ENCODE measurements at places on chromosomes 4 and X. TPM values are rescaled to one million over a fixed set of nuclear protein-coding genes. Genes with fewer than 3 reads are reported as not detected.

DNA sequence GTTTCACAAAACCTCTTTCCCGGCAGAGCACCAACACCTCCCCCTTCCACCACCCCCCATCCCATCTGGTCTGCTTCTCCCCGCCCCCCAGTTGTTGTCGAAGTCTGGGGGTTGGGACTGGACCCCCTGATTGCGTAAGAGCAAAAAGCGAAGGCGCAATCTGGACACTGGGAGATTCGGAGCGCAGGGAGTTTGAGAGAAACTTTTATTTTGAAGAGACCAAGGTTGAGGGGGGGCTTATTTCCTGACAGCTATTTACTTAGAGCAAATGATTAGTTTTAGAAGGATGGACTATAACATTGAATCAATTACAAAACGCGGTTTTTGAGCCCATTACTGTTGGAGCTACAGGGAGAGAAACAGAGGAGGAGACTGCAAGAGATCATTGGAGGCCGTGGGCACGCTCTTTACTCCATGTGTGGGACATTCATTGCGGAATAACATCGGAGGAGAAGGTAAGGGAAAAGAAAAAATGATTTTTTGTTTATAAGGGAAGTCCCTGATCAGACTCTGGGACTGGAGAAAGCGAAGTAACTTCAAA, at the start of gene PDGFRA:
PDGFRA (plus strand) TSS at position 333 of the 541 bp plus-strand sequence. CDS start 29,476 bp downstream, outside the sequence.
- DNase-seq, result peak; percentile 61
- no peaks in the 10 kb centered on the region for H3K27me3 ChIP-seq
- H3K36me3 ChIP-seq, result no peaks in the 10 kb centered on the region
- H3K4me1 ChIP-seq, result no peaks in the 10 kb centered on the region

- no peaks in the 10 kb centered on the region for H3K4me1 ChIP-seq
- H3K27me3 ChIP-seq, result no peaks in the 10 kb centered on the region
- peak; percentile 2 for DNase-seq
- no peaks in the 10 kb centered on the region for H3K36me3 ChIP-seq
- H3K4me3 ChIP-seq, result no peak overlapping the region
Observed at GRCh38 chr4:3257556-3258482, 8.9 kb downstream of the MSANTD1 start.

DNA sequence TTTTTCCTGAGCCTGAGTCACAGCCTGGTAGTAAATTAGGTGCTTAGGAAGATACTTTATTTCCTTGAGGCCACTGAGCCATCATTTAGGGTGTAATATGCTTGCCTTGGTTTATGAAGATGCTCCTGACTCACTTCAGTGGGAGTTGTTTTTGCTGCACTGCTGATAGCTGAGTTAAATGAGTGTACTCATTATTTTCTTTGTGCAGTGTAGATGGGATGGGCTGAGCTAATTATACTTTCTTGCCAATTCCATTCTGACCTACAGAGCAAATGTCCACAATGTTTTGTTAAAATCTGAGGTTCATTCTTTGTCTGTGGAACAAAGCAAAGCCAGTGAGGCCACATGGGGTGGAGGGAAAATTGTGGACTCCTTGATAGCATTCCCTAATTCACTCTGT, 60.0 kb downstream of the FGF13 start:
- no peak overlapping the region for H3K27ac ChIP-seq
- H3K36me3 ChIP-seq, result no peaks in the 10 kb centered on the region
- DNase-seq, result no peak
- H3K4me1 ChIP-seq, result no peaks in the 10 kb centered on the region

GRCh38 chr4:8859550-8860095, 12.0 kb downstream of the HMX1 start:
- no peak for DNase-seq
- H3K27me3 ChIP-seq, result peaks cover 22% of the 10 kb centered on the region
- no peak overlapping the region for H3K27ac ChIP-seq
- no peak overlapping the region for H3K4me3 ChIP-seq
- H3K4me1 ChIP-seq, result no peaks in the 10 kb centered on the region
- H3K36me3 ChIP-seq, result no peaks in the 10 kb centered on the region

GRCh38 chr4:177222781-177223180, 86.9 kb upstream of the NEIL3 start:
- no peak overlapping the region for H3K27ac ChIP-seq
- H3K4me3 ChIP-seq, result no peak overlapping the region
- H3K36me3 ChIP-seq, result no peaks in the 10 kb centered on the region
- H3K27me3 ChIP-seq, result no peaks in the 10 kb centered on the region
- no peaks in the 10 kb centered on the region for H3K4me1 ChIP-seq
- DNase-seq, result no peak

- 0 out of 2 replicates have a peak, but pooled peaks cover 2% of the 10 kb centered on the region for H3K4me1 ChIP-seq
- no peaks in the 10 kb centered on the region for H3K27me3 ChIP-seq
- H3K36me3 ChIP-seq, result no peaks in the 10 kb centered on the region
- H3K27ac ChIP-seq, result peak within 1 kb of the TSS; percentile 41
- peak; percentile 94 for DNase-seq
- peak within 1 kb of the TSS; percentile 64 for H3K4me3 ChIP-seq
Observed at GRCh38 chr4:117084866-117085701, at the start of gene TRAM1L1. TSS of gene TRAM1L1 (minus strand) at chr4:117085576. CDS start at chr4:117085393, 183 bp downstream.

DNA sequence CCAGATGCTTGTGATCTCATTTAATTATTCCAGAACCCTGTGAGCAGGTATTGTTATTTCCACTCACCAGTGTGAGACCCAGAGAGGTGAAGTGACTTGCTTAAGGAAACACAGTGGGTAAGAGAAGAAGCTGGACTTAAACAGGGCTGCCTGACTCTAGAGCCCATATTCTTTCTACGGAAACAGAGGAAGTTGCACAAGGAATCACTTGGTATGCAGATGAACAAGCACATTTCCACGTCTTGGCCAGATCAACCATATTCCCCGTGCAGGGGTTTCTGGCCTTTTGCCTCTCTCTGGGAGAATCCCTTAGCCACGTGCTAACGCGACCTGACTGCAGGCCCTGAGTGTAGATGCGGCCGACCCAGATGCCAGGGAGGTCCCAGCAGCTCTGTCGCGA, 195.5 kb upstream of the ATP6AP2 start:
- H3K4me1 ChIP-seq, result no peaks in the 10 kb centered on the region
- H3K4me3 ChIP-seq, result no peak overlapping the region
- no peak for DNase-seq

DNA sequence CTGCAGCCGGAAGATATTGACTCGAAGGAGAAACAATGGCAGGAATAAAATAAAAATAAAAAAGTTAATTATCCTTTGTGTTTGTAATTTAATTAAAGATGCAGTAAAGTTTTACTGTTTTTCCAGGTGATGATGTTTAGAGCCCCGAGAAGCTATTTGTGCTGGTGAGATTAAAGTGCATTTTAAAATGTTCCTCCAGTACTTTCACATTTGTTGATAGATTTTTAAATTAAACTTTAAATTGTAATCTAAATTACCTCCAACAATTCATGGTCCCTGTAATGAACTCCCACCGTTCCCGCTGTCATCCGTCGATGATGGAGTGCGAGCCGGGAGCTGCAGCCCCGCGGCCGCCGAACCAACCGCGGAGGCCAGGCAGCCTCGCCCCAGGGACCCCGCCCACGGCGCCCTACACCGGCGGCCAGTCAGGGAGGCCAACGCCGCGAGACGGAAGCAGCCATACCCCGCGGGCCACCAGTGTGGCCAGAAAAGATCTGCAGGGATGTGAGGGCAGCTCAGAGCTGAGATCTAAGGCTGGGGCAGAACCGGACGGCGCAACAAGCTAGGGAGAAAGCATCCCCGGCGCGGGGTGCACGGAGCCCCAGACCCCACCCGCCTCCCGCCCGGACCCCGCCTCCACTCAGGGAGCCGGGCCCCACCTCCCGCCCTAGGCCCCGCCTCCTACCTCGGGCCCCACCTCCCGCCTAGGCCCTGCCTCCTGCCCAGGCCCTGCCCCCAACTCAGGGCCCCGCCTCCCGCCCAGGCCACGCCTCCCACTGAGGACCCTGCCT, 104.0 kb downstream of the FAM53A start:
- peak overlapping the region; percentile 51 for H3K4me3 ChIP-seq
- no peaks in the 10 kb centered on the region for H3K27me3 ChIP-seq
- no peak overlapping the region for H3K27ac ChIP-seq
- H3K4me1 ChIP-seq, result no peaks in the 10 kb centered on the region
- no peaks in the 10 kb centered on the region for H3K36me3 ChIP-seq

- 0 out of 2 replicates have a peak, but pooled peaks cover 2% of the 10 kb centered on the region for H3K36me3 ChIP-seq
- DNase-seq, result no peak
- no peak overlapping the region for H3K27ac ChIP-seq
- H3K4me3 ChIP-seq, result no peak overlapping the region
Observed at GRCh38 chr4:105843941-105844340, 51.3 kb upstream of the NPNT start.

DNA sequence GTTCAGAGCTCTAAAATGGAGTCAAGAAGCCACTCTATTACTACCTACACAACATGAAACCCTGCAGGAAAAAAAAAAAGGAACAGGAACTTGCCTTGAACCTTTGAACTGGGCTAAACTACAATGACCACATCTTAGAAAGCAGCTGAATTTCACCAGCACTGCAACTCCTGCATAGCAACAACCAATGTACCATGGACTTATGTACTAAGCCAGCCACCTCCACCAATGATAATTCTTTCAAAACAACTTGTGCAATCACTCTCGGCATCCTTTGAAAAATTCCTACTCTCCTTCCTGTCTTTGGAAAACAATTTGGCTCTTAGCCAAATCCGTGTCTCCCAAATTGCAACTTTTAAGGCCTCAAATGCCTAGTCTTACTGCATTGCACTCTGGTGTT, 26.8 kb upstream of the FMR1 start:
- H3K27me3 ChIP-seq, result no peaks in the 10 kb centered on the region
- no peaks in the 10 kb centered on the region for H3K4me1 ChIP-seq
- H3K4me3 ChIP-seq, result no peak overlapping the region
- H3K27ac ChIP-seq, result no peak overlapping the region
- no peaks in the 10 kb centered on the region for H3K36me3 ChIP-seq

- no peaks in the 10 kb centered on the region for H3K27me3 ChIP-seq
- no peak overlapping the region for H3K4me3 ChIP-seq
- 0 out of 2 replicates have a peak, but pooled peaks cover 2% of the 10 kb centered on the region for H3K4me1 ChIP-seq
Observed at GRCh38 chr4:113682730-113683537, 78.6 kb downstream of the CAMK2D start.

- H3K4me3 ChIP-seq, result peak overlapping the region; percentile 40
- no peak for DNase-seq
- H3K36me3 ChIP-seq, result no peaks in the 10 kb centered on the region
- peaks cover 61% of the 10 kb centered on the region for H3K4me1 ChIP-seq
Observed at GRCh38 chr4:76585897-76586360, 150.9 kb downstream of the SHROOM3 start.

GRCh38 chr4:31370866-31371465, 650.8 kb downstream of the PCDH7 start:
- no peaks in the 10 kb centered on the region for H3K4me1 ChIP-seq
- H3K27ac ChIP-seq, result no peak overlapping the region
- DNase-seq, result peak; percentile 86
- no peaks in the 10 kb centered on the region for H3K36me3 ChIP-seq
- no peak overlapping the region for H3K4me3 ChIP-seq
- no peaks in the 10 kb centered on the region for H3K27me3 ChIP-seq

- no peak for DNase-seq
- peaks cover 5% of the 10 kb centered on the region for H3K27me3 ChIP-seq
- H3K27ac ChIP-seq, result no peak overlapping the region
- H3K4me3 ChIP-seq, result no peak overlapping the region
- no peaks in the 10 kb centered on the region for H3K36me3 ChIP-seq
- H3K4me1 ChIP-seq, result no peaks in the 10 kb centered on the region
Observed at GRCh38 chr4:56649445-56650261, 31.4 kb downstream of the HOPX start.

GRCh38 chrX:119698845-119699244, 5.9 kb upstream of the SEPTIN6 start:
- no peaks in the 10 kb centered on the region for H3K36me3 ChIP-seq
- H3K4me1 ChIP-seq, result no peaks in the 10 kb centered on the region
- no peaks in the 10 kb centered on the region for H3K27me3 ChIP-seq
- no peak overlapping the region for H3K4me3 ChIP-seq

- H3K4me3 ChIP-seq, result no peak overlapping the region
- no peaks in the 10 kb centered on the region for H3K36me3 ChIP-seq
- no peaks in the 10 kb centered on the region for H3K27me3 ChIP-seq
- H3K27ac ChIP-seq, result no peak overlapping the region
- no peak for DNase-seq
Observed at GRCh38 chr4:6221301-6221850, 21.0 kb upstream of the JAKMIP1 start.

DNA sequence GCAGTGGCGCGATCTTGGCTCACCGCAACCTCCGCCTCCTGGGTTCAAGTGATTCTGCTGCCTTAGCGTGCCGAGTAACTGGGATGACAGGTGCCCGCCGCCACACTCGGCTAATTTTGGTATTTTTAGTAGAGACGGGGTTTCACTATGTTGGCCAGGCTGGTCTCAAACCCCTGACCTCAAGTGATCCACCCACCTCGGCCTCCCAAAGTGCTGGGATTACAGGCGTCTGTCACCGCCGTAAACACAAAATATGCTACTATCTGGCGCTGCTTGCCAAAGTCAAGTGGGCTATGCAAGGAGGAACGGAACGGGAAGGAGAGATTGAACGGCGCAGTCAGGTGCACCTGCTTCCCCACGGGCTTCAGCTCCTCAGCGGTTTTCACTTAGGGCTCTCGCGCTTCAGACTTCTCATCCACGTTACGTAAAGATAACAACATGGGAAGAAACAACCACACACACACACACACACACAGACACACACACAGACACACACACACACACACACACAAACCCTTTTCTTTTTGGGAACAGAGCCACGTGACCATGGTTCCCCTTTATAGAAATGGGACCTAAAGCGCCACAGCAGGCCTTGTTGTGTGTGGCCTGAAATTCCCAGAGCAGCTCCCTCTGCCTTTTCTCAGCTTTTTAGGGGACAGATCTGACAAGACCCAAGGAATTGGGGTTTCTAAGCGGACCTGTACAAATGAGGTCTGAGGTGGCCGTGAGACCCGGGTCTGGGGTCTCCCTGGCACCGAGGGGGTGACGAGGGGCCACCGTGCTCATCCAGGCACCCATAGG, 1.5 kb downstream of the P2RY8 start:
- DNase-seq, result no peak
- H3K4me3 ChIP-seq, result no peak overlapping the region
- H3K4me1 ChIP-seq, result no peaks in the 10 kb centered on the region
- H3K27ac ChIP-seq, result no peak overlapping the region
- no peaks in the 10 kb centered on the region for H3K36me3 ChIP-seq

GRCh38 chr4:90027565-90027964, 99.6 kb upstream of the CCSER1 start:
- no peaks in the 10 kb centered on the region for H3K36me3 ChIP-seq
- no peaks in the 10 kb centered on the region for H3K27me3 ChIP-seq
- no peaks in the 10 kb centered on the region for H3K4me1 ChIP-seq
- no peak overlapping the region for H3K4me3 ChIP-seq
- H3K27ac ChIP-seq, result no peak overlapping the region

The DCLK2 gene
- 5.7 TPM for total RNA-seq

The CLNK gene
- not detected for total RNA-seq

The RAB9B gene
- total RNA-seq, result 0.99 TPM

The CXCL11 gene
- total RNA-seq, result not detected

The SCML2 gene
- total RNA-seq, result 30.2 TPM
